Mesothelial cell of epicardium (in vitro differentiated cells): ENCODE measurements at places on chromosomes 3 and 15.

DNA sequence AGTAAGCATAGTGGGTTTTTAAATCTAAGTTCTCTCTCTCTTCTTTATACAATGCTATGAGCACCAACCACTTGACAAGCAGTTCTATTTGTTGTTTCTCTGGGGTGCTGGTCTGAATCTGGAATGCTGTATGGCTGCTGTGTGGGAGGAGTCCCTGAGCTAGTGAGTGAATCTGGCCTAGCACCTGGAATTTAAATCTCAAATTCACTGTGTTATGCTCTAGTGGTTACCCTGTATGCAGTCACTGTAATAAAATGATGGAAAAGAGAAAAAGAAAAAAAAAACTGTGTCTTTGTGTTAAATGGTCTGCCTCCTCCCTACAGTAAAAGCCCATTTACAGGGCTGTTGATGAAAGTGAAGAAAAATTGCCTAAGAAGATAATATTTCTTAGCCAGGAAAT is 155.0 kb downstream of the ATP8B4 start:
- DNase-seq = no peak

GRCh38 chr15:98874773-98875172 is 132.8 kb downstream of the PGPEP1L start:
- no peak for DNase-seq

- DNase-seq = no peak
Measured at GRCh38 chr3:159583662-159584061, 405.0 kb upstream of the IL12A start.

DNA sequence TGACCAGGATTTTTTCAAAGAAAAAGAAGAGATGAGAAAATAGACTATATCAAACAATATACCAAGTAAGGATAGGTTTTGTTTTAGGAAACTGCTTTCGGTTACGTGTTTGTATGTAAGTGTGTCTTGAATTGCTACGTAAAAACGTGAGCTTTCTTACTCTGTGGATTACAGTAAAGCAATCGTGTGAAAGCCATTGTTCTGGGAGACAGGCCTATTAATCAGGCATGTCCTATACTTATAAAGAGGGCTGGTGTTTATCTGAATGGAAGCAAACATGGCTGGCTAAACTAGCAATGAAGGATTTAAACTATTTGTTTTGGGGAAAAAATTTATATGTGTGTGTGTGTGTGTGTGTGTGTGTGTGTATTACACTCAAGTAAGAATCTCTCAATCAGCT is 2.6 kb downstream of the EHHADH start:
- no peak for DNase-seq

DNA sequence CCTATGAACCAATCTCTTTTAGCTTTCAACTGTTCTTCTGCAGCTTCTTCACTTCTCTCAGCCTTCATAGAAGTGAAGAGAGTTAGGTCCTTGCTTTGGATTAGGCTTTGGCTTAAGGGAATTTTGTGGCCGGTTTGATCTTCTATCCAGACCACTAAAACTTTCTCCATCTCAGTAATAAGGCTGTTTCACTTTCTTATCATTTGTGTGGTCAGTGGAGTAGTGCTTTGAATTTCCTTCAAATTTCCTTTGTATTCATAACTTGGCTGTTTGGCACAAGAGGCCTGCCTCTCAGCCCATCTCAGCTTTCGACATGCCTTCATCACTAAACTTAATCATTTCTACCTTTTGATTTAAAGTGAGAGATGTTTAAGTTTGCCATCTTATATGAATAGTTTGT is 21.7 kb downstream of the DZIP1L start:
- no peak for DNase-seq
